Ammon's horn (tissue), 1 donor: ENCODE measurements at places on chromosomes 1 and 21.

- DNase-seq = peak; percentile 51
Observed at GRCh38 chr1:33971018-33971710, 107.3 kb downstream of the HMGB4 start.

GRCh38 chr1:90850181-90850897 lies 133.2 kb upstream of the BARHL2 start:
- DNase-seq = peak; percentile 11

DNA sequence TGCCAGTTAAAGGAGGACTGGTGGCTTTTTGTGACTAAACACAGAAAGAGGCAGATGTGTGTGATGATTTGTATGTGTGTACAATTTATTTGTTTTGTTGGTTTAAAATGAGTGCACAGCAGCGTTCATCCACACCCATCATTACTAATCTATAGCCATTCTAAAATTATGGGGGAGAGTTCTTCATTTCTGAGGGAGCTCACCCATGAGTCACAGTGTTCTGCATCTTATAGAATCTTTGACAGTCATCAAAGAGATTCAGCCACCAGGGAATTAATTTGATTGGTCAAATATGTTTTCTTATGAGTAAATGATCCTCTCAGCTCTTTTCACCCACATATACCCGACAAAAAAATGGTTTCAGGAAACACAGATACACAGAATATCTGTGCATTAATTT lies 147.9 kb downstream of the GREM2 start:
- no peak for DNase-seq

- DNase-seq = no peak
Observed at GRCh38 chr1:46084553-46085451, 47.6 kb downstream of the PIK3R3 start.

DNA sequence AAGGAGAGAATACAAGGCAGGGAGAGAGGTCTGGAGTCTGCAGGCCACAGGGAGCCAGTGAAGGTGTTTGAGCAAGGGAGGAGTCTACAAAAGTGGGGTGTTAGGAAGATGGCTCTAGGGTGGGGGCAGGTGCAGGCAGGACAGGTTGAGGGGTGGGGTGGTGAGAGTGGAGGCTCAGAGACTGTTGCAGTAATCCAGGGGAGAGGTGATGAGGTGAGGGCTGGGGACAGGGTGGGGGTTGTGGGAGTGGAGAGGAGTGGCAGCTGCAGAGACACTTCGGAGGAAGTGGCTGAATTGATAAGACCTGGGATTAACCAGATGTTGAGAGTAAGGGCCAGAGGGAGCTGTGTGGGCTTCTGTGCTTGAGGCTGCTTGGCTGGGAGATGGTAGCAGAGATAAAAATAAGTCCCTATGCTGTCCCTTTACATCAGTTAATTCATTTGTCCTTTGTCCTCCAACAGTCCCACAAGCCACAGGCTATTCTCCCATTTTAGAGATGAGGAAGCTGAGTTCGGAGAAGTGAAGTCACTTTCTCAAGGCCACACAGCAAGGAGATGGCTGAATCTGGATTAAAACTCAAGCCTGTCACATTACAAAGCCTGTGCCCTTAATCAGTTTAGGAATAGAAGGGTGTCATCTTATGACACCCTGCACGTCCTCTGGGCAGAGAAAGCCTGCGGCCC lies 54.8 kb upstream of the SYNC start:
- no peak for DNase-seq

DNA sequence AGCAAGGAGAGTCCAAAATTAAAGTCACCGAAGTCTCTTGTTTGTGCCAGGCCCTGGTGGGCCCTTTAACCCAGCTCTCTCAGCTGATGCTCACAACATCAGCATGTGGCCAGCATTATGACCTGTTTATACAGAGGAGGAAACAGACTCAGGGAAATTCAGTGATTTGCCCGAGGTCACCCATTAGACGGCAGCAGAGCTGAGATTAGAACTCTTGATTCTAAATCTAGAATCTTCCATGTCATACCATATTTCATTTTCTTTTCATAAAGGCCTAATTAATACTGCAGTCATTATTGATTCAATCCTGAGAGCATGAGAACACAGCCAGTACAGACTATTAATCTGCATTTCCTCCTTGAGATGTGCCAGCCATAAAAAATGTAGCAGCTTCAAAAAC lies 63.7 kb downstream of the KCNN3 start:
- no peak for DNase-seq
